ENCODE measurements at places on chromosomes 2 and 18.

DNA sequence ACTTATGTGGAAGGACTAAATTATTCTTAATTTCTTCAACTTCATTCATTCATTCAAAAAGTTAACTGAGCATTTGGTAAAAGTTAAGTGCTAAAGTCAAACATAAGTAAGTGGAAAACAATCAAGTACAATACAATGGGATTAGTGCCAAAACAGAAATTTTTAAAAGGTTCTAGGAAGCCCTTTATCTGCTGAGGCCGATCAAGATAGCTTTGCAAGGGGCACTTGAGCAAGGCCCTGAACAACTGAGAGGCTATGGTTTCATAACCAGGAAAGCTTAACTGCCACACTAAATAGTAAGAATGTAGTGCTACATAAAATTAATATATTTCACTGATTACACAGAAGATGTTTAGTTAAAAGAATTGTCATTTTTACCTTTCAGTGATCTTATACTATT is 76.5 kb downstream of the NOL10 start:
- no peak for DNase-seq

GRCh38 chr2:37767959-37768925 is 96.8 kb upstream of the CDC42EP3 start:
- DNase-seq = no peak

- DNase-seq = no peak
Measured at GRCh38 chr2:38267270-38267925, 109.7 kb downstream of the ATL2 start.

DNA sequence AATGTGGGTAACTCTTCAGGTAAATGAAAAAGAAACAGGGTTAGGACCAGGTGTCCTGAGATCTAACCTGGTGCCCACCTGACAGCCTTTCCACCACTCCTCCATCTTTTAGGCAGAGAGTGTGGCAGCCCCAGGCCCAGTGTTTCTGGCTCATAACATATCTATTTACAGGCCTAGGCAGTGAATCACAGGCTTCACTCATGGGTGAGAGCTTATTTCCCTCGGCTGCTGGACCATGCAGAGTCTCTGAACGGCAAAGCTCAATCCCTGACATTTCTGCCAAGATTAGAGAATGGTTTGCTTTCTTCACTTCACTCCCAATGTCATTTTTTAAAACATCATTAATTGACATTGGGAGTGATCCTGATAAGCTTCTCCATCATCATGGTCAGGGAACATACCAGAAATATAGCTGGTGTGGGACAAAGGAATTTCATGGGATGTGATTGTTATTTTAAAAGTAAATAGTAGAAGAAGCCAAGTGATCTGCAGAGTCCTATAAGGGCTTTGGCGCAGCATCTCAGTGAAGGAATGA is 323.9 kb downstream of the SETBP1 start:
- DNase-seq = no peak

DNA sequence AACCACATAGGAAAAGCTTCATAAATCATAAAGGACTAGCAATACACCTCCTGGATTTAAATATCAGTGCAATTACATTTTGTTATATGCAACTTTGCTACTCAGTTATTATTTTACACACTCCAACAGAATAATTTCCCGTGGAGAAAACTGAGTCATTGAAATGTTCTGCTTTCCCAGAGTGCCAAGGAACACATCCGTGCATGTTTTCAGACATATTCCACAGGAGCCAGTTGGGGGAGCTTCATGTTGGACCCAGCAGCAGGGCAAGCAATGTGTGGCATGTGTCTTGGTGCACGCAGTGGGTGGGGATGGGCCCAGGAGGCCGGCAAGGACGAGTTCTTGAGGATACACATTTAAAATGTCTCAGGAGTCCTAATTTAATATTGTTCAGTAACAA is 14.4 kb upstream of the SMIM21 start:
- DNase-seq = no peak

DNA sequence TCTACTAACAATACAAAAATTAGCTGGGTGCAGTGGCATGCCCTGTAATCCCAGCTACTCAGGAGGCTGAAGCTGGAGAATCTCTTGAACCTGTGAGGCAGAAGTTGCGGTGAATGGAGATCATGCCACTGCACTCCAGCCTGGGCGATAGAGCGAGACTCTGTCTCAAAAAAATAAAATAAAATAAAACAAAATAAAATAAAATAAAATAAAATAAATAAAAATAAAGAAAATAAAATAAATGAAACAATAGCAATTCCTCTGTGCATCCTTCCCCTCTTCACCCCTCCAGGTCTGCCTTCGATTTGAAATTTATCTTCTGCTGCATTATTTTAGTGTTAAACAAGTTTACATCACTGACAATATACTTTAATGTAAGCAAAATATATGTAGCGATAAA is 63.0 kb upstream of the UXS1 start:
- no peak for DNase-seq

GRCh38 chr2:19346983-19347618 is 11.3 kb downstream of the OSR1 start:
- DNase-seq = no peak

Measured in stimulated activated CD4-positive, alpha-beta T cell treated with anti-CD3 and anti-CD28 coated beads, Interleukin-2, amount 100 ng/mL, for 24 hours (primary cell).